ENCODE measurements at places on chromosomes 11 and 22.

- no peak for DNase-seq
Observed at GRCh38 chr11:64395545-64396078, 36.6 kb downstream of the RPS6KA4 start.

DNA sequence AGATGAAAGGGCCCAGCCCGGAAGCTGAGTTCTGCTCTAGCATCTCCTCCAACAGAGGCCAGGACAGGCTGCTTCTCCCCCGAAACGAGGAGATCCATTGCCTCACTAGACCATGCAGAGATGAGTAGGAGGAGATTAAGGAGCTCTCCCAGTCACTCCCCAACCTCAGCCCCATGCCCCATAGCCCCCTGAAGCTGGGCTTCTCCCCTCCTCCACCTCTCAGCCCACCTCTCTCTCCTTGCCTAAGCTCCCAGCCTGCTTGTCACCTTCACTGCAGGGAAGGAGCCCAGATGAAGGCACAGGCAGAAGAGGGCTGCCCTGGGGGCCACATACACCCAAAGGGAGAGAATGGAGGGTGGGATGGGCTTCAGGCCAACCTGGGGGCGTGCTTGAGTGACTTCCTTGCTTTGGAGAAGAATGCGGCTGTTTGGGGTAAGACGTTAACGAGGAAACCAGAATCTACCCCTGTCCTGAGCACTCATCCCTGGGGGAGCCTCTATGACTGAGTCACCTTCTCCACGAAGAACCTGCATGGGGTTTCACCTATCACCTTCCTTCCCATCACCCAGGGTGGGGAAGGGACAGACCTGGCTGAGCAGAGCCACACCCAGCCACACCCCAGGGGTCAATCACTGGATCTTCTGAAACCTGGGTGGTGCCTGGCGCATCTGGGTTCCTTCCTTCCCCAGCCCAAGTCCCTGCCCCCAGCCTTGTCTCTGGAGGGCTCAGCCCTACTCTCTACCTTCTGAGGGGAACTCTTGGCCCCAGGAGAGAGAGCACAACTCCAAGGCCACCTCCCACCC lies 11.6 kb upstream of the GNAZ start:
- DNase-seq = no peak

GRCh38 chr11:70536051-70536877 lies 137.9 kb downstream of the CTTN start:
- no peak for DNase-seq

DNA sequence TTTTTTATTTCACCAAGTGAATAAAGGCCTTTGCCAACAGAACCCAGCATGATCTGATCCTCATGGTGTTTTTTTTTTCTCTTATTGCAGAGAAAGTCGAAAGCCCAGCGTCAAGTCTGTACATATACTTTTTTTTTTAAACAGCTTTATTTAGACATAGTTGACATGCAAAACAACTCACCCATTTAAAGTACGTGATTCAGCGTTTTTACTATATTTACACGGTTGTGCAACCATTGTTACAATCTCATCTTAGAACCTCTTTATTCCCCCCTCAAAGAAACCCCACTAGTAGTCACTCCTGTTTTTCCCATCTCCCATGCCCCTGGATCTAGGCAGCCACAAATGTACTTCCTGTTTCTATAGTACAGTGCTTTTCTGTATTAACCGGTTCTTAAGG lies 20.6 kb upstream of the AP1B1 start:
- no peak for DNase-seq

GRCh38 chr11:56968524-56968923 lies 20.2 kb upstream of the OR5AK2 start:
- DNase-seq = no peak

Measured in LNCaP clone FGC (cell line).